ENCODE measurements at places on chromosomes 1 and 21.
A peak's percentile ranks its signal among the peaks of the same experiment; 100 is the strongest.

DNA sequence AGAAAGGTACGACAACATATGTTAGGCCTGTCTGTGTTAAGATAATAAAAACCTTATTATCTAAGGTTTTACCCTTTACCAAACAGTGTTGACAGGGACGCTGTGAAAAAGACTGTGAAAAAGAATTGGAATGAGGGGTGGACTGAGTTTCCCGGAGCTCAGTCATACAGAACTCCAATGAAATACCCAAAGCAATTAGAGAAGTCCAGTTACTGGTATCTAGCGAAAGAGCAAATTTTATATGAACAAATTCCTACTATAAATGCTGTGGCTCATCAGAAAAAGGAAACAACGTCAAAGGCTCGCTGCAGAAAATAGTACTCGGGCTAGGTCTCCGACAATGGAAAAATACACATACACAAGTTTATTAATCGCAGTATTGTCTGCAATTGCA, 708 bp upstream of the RBBP5 start:
- no peak for DNase-seq

GRCh38 chr1:71940261-71940660, 342.1 kb downstream of the NEGR1 start:
- no peak for DNase-seq

DNA sequence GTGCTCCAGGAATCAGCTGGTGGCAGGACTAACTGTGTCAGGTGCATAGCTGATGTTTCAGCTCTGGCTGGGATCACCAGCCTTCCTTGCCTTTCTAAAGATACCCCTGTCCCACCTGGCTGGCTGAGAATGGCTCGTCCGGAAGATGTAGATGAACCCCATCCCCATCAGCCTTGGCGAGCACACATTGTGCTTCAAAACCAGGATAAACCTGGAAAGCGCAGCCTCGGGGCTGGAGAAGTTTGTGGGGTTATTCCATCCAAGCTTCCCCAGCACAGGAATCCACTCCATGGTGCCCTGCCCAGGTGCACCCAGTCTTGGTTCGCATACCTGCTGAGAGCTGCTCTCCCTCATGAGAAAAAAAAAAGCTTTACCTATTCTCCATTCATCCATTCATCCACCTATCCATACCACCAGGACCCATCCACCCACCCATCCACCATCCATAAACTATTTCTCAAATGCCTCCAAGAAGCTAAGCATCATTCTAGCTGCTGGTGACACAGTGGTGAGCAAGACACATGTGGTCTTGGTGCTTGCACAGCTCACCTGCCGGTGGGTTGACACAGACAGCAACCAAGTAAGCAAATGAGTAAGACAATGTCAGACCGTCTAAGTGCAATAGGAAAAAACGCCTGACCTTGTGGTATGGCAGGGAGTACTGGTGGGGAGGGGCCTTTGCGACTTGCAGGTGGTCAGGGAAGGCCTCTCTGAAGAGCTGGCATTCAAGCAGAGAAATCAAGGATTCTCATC, 94.0 kb downstream of the DMRTB1 start:
- peak; percentile 2 for DNase-seq

DNA sequence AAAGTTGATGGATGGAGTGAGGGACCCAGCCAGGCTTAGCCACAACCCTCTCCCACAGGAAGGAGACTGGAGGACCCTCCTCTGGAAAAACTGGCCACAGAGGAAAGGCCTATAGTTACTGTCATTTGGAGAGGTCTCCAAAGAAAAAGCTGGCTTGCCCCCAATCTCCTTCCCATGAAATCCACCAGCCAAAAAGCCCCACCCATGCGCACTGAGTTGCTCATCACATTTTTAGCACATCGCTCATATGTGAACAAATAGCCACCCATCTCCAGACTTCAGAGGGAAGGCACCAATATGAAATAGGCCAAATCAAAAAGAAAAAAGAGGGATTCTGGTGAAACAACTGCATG, 36.9 kb upstream of the QSOX1 start:
- no peak for DNase-seq

DNA sequence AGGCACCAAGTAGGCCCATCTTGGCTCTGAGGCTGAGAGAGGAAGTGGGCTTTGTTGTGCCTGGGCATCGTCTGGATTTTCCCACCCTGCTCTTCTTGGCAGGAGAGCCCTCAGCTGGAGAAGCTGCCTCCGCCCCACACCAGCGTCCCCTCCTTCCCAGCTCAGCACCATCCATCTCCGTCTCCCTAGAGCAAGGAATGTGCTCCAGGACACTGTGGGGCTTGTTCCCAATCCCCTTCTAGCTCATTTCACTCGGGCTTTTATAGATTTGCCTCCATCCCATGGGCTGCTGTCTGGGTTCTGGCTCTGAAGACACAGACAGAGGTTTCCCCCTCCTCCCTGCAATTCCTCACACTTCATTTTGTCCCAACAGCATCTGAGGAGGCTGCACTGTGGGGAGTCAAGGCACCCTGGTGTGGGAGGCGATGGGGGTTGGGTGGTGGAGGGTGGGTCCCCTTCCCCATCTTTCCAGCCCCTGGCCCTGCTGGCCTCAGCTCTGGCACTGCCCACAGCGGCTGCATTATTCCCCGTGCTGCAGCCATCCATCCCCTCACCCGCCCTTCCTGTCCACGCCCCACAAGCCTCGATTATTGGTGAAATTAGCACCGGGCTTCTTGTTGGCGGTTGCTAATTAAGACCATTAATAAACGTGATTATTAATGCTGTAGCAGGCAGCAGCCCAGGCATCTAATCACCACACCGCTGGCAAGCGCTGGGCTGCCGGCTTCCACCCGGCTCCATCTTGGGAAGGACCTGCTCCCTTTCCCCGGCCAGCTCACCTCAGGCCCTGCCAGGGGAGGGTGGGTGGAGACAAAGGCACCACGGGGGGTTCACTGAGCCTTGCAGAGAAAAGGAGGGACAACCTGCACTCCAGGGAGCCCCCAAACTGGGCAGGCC, 21.7 kb downstream of the RHBG start:
- DNase-seq: no peak

- DNase-seq: no peak
These were observed 191.1 kb downstream of the PTPRC start for GRCh38 chr1:198829944-198830343.

DNA sequence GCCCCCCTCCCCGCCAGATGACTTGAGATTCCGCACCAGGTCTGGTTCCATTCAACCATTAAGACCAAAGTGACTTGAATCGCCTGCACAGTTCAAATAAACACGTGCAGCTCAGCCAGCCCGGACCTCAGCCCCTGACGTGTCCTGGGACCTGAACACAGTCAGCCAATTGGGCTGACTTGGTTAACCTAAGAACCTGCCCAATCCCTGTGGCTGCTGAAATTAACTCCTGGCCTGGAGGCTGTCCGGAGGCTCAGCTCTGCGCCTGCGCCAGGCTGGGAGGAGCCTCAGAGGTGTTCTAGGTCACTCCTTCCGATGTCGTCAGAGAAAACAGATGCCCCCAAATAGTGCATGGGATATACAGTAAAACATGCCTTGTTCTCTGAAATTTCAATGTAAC, 73.4 kb downstream of the SCCPDH start:
- DNase-seq: no peak

- DNase-seq: no peak
These were observed 30.2 kb upstream of the RNF187 start for GRCh38 chr1:228457017-228457395.

DNA sequence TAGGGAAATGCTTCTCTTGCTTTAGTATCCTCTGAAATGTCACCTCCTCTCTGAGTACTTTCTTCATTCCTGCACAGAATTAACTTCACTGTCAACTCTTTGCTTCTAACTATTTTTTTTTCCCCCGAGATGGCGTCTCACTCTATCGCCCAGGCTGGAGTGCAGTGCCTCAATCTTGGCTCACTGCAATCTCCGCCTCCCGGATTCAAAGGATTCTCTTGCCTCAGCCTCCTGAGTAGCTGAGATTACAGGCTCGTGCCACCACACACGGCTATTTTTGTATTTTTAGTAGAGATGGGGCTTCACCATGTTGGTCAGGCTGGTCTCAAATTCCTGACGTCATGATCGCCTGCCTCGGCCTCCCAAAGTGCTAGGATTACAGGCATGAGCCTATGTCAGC, 1.4 kb upstream of the PLPP3 start:
- DNase-seq: no peak

- DNase-seq: no peak
These were observed 2.7 kb downstream of the HUNK start for GRCh38 chr21:31875496-31876015.

DNA sequence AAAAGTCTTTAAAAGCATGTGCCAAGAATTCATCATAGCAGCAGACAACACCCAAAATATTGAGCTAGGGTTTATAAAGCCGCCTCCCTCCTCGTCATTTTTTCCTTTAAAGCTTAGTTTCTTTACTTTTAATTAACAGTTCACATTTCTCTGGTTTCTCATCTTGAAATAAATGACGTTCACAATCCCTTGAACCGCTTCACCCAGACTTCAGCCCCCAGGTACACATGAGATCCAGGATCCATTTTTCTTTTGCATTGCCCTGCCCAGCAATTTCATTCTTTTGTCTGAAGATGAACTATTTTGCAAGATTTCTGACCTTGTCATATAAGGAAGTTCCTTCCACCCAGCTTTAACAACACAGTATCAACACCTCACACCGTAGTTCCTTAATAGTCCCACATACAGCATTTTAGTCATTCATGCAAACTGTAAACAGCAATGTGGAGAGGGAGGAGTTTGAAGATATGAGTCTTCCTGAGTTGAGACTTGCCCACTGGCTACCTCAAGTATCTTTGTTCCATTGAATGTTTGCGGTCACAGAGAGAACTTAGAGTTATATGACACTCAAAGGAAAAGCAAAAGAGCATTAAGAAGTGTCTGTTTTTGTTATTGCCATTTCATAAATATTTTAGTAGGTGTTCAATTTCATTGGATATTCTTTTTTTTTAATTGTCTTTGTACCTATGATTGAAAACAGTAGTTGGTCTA, 35.3 kb upstream of the CACYBP start:
- DNase-seq: no peak

DNA sequence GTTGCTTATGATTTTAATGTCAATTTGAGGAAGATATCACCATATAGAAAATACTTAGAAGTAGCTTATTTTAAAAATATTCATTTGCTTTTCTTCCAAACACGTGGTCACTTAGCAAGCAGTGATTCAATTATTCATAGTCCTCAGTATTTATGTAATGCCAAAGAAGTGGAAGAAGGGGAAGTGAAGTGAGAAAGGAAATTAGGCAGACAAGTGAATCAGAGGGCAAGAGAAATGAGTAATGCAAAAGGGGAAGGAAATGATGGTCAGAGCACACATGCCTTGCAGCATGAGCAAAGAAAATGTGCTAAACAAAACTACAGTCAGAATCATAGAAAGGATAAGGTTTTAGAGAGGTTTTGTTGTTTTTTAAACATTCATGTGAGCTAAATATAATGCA, 31.8 kb downstream of the SDCCAG8 start:
- DNase-seq: no peak

DNA sequence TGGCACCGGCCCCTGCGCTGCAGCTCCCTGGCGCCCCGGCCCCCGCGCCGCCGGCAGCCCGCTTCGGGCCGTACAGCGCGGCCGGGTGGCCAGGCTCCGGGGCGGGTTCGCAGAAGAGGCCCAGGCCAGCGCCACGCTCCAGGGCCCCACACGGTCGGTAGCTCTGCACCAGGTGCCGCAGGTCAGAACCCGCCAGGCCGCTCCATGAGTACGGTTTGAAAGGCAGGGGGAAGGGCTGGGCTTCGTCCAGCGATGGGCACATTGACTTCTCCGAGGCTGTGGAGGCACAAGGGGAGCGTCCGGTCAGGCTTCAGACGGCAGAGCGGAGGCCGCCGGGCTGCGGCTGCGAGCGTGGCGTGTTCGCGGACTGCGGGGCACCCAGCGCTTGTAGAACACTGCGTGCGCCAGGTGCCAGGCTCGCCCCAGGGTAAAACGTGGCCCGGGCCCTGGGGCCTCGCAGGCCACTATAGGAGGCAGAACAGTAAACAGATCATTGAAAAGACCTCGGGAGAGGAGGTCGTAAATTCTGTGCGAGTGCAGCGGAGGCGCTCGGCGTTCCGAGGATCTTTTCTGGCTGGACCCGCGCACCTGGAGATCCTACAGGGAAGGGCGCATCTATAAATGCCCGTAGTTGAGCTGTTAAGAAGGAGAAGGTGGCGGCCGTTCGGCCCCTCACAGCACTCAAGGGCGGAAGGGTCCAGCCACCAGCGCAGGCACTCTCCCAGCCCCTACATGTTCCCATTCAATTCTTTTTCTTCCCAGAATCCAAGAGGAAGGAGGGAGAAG, 5.7 kb downstream of the GFI1 start:
- no peak for DNase-seq

- DNase-seq: no peak
These were observed 6.7 kb upstream of the SLC27A3 start for GRCh38 chr1:153768316-153769181.

GRCh38 chr1:10525208-10525607, 50.5 kb downstream of the PEX14 start:
- no peak for DNase-seq

GRCh38 chr1:32939655-32940371, 24.8 kb downstream of the RNF19B start:
- DNase-seq: no peak

DNA sequence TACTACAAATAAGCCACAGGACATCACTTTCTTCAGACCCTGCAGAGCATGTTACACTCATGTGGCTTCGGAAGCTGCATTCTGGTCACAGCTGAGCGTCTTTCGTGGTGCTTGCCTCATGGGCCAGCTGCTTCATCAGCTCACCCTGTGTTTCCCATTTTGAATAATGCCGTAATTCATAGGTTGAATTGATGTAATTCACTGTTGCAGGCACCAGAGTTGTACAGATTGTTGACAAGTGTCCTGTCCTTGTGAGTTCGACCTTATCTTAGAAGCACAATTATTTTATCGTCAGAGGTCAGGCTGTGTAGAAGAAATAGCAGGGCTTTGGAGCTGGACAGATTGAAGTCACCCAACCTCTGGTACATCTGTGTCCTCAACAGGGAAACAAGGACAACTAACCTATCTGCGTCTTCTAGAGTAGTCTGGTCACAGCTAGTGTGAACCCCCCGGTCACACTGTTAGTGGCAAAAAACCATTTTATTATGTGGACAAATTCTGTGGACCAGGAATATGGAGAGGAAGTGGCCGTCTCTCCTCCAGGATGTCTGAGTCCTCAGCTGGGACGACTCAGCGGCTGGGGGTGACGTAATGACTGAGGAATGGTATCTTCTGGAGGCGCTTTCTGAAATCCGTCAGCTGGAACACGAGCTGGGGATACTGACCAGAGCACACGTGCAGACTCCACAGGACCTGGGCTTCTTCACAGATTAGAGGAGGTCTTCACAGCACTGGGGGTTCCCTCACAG, 17.8 kb downstream of the PKNOX1 start:
- DNase-seq: no peak

- no peak for DNase-seq
These were observed 811.8 kb upstream of the ADGRL2 start for GRCh38 chr1:80988926-80989325.

- no peak for DNase-seq
These were observed 1.7 kb downstream of the CC2D1B start for GRCh38 chr1:52364235-52364839.

All from activated gamma-delta T cell treated with Interleukin-2 at 50 U/mL for 16 hours (primary cell).